ENCODE measurements at places on chromosomes 3 and 15.

- no peak for DNase-seq
Observed at GRCh38 chr3:128496602-128497304, 3.8 kb upstream of the GATA2 start.

DNA sequence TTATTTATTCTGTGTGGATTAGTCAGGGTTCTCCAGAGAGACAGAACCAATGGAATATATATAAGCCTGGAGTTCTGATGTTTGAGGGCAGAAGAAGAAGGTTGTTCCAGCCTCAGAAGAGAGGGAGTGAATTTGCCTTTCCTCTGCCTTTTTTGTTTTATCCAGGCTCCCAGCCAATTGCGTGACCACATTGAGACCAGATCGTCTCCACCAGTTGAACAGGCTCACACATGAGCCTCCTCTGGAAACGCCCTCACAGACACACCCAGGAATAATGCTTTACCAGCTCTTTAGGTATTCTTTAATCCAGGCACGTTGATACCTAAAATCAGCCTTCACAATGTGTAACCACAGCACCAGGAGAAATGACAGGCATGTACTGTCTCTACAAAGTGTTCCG, 923.1 kb downstream of the TBL1XR1 start:
- DNase-seq = no peak

DNA sequence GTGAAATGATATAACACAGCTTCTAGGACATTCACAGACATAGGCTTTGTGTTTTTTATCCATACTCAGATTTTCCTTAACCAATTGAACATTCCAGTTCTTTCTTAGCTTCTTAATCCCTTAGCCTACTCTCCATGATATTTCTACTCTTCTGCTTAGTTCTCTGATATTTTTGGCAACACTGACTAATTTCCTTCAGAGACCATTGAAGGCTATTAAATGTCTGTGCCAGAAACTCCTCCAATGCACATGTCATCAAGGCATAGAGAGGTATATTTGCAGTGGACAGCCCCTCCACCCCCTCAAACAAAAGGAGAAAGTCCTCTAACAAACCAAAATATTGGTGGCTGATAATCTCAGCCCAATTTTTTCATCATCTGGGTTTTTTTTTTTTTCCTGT, 105.9 kb upstream of the TSC22D2 start:
- DNase-seq = no peak

GRCh38 chr15:91632176-91632575, 221.3 kb upstream of the SLCO3A1 start:
- DNase-seq = no peak

DNA sequence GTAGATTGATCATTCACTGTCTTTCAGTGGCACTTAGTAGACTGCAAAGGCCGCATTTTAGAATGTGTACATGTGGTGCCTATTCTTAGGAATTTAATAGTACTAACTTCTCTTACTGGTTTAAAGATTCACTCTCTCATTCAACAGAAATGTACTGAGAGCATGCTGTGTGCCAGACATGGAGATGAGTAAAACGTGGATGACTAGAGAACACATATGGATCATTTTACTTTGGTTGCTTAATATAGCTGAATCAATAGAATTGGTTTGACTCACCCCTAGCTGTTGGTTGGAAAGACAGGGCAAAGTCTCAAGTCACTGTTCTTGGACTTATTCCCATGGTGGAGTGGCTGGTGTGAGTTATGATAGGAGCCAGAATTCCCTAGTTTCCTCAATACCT, 109.1 kb upstream of the TNFAIP8L3 start:
- DNase-seq = no peak

Data from DMS 273 treated with DMSO at 0.1 percent for 48 hours (cell line).